ENCODE measurements at places on chromosomes 2 and 18.

DNA sequence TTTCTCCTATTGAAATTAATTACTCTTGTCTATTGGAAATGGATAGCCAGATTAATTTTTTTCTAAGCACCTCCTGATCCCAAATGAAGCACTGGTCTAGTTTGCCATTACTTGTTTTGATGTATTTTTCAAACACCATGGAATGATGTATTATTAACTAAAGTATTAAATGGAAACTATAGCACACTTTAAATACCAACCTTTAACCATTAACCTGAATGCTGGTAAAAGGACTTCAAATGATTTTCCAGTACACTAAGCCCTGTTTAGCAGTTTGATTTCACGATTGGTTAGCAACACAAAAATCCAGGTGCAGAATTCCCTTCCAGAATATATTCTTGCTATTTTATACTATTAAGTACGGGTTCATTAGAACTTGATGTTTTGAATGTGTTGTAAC is 37.3 kb downstream of the COL4A3 start:
- no peak for DNase-seq

DNA sequence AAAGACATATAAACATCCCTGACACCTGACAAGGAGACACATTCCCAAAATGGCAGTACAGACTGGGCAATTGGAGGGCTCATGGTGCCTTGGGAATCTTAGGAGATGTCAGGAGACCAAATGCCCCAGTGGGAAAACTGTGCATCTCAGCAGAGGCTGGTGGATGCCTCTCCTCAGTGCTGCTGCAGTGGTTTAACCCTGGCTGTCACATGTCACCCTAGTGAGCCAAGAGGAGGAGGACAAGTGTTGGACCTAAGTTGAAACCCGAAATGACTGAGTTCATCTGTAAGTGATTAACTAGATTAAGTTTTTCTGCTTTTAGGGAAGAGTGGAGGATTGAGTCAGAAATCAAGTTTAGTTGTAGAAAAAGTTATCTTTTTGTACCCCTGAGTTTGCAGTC is 5.2 kb upstream of the NAGK start:
- DNase-seq, result no peak

- DNase-seq, result no peak
Measured at GRCh38 chr2:25419678-25420242, 78.0 kb upstream of the DNMT3A start.

GRCh38 chr2:234145511-234145910 is 95.0 kb downstream of the SPP2 start:
- DNase-seq, result no peak

- DNase-seq, result no peak
Measured at GRCh38 chr2:209818939-209819338, 47.3 kb downstream of the UNC80 start.

Measured in HuH-7 (cell line).